Stimulated activated CD4-positive, alpha-beta T cell treated with anti-CD3 and anti-CD28 coated beads, Interleukin-12 subunit alpha, Interleukin-12 subunit beta, amount 100 ng/mL, for 4 hours (primary cell): ENCODE measurements at places on chromosomes 3 and 15.

GRCh38 chr3:103047640-103048039 lies 612.8 kb downstream of the ZPLD1 start:
- DNase-seq: no peak

DNA sequence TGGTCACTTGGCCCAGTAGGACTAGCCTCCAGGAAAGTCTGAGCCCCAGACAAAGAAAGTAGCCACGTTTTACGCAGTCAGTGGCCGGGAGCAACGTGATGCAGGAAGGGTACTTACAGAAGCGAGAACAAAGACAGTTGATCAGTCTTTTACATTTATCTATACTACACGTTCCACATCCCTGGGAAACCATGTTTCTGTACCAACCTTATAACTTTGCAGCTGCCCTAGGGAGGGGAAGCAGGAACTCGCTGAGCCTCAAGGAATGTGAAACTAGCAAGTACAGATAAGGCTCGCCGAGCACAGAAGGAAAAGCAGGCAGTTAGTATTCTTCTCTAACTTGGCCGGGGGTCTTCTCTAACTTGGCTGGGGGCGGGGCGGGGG lies 3.4 kb upstream of the KNL1 start:
- no peak for DNase-seq

- no peak for DNase-seq
These were observed 197.4 kb downstream of the KLHL25 start for GRCh38 chr15:85597155-85597815.

DNA sequence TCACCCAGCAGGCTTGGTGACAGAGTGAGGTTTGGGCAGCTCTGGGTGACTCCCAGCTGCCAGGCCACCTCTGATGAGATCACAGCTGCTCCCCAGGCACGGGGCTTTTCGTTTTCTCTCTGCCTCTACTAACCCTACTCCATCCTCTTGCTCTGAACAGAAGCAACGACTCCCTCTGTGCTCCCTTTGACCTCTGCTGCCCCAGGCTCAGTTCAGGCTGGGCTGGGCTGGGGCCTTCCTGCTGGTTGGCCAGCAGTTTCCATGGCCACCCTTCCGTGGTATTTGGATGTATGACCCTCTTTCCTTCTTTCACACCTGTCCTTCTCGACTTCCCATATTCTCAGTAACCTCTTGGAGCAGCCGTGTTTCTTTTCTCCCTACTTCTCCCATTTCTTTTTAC lies 8.6 kb downstream of the RGMA start:
- no peak for DNase-seq

DNA sequence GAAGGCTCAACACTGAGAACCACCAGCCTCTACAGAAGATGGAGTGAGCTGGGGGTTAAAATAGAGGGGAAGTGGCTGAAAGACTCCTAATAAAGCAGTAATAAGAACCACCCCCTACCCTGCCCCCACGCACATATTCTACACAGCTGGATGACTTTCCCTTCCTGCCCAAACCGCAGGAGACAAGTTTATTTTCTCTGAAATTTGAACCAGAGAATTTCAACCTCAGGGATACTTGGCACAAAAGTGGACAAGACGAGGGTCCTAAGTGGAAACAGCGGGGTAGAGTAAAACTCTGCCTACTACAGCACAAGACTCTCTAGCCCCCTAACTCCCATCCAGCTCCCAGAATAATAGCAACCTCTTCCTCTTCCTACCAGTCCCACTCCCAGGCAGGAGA lies 28.4 kb downstream of the USF3 start:
- no peak for DNase-seq

DNA sequence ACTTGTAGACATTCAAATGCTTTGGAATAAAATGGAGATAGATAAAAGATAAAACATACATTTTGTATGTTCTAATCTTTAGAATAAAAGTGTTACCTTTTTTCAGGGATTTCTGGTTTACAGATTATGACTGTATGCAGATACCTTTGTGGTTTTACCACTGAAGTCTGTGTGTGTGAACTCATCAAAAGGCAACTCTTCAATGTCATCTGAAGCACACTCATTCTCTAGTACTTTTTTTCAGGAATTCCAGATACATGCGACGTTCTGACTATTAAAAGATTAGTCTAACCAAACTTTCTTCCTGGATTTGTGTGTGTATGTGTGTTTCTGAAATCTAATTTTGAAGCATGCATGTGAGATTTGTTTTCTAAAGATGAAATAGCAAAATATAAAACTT lies 188.6 kb downstream of the NLGN1 start:
- no peak for DNase-seq

- DNase-seq: no peak
These were observed 100.8 kb downstream of the SLCO3A1 start for GRCh38 chr15:91954292-91954691.

DNA sequence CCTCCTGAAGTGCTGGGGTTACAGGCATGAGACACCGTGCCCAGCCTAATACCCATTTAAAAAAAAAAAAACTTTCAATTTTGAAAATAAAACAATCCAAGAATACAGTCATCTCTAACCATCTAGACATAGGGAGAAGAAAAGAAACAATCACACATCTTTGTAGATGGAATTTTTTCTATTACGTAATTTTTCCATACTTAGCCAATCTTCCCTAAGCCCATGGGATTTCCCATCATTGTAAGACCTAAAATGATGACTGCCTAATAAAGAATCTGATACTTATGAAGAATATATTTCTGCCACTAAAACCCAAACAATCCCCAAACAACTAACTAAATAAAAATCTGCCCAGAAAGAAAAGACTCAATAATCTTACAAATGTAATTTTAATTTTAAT lies 88.7 kb downstream of the CBLB start:
- DNase-seq: no peak

DNA sequence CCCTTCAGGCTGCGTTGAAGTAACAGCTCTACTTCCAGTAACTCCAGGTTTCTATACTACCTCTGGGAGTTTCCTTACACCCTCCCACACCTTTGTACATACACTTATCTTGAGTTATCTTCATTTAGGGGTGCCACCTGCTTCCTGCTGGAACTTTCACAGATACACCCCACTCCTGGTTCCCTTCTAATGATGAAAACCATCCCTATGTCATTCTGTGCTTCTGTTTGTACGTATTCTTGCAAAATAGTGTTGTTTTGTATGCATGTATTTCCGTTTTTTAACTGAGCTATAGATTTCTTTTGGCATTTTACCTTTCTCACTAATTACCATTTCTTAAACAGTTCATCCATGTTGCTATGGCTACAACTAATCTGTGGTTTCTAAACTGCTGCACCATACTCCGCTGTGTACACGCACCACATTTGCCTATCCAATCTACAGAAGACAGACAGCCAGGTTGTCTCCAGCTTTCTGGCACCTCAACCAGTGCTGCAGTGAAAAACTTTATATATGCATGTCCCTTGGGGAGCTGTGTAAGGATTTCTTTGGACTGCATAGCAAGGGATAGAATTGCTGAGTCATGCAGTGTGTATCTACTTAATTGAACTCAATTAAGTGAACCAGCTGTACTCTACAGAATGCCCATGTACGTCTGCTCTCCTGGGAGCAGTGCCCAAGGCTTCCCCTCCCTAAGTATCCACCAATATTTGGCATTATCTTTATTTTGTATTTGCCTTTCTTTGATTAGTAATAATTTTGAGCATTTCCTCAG lies 61.4 kb upstream of the ST8SIA2 start:
- no peak for DNase-seq

- DNase-seq: no peak
These were observed 7.6 kb downstream of the CORO2B start for GRCh38 chr15:68586274-68586961.

- no peak for DNase-seq
These were observed 2.0 kb upstream of the PAK2 start for GRCh38 chr3:196737655-196738054.

- DNase-seq: no peak
These were observed 61.6 kb upstream of the IQSEC1 start for GRCh38 chr3:13134879-13135206.

DNA sequence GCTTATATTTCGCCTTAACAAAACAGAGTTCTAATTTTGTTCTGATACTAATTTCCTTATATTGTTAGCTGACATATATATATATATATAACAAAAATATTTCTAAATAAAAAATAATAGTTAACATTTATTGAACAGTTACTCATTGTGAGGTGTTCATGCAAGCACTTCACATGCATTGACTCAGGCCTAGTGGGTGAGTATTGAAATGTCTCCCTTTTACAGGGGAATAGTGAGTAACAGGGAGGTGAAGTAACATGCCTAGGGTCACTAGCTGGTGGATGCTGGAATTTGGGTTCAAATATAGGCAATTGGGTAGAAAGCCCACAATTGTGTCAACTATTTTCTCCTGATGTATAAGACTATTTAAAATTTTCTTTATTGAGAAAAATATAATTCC lies 102.6 kb upstream of the ZPLD1 start:
- DNase-seq: no peak
